Esophagus muscularis mucosa (tissue), 4 donors: ENCODE measurements at places on chromosomes 4 and X. TPM values are rescaled to one million over a fixed set of nuclear protein-coding genes. Genes with fewer than 3 reads are reported as not detected.

The CCNB3 gene
- 4.9 TPM for total RNA-seq

GRCh38 chr4:144589512-144589911 lies 56.4 kb upstream of the HHIP start:
- no peak overlapping the region for H3K27ac ChIP-seq
- no peak for DNase-seq
- H3K27me3 ChIP-seq: no peaks in the 10 kb centered on the region
- no peaks in the 10 kb centered on the region for H3K36me3 ChIP-seq
- peaks cover 9% of the 10 kb centered on the region for H3K4me1 ChIP-seq

- H3K27me3 ChIP-seq: no peaks in the 10 kb centered on the region
- H3K27ac ChIP-seq: no peak overlapping the region
- H3K4me3 ChIP-seq: no peak overlapping the region
- H3K36me3 ChIP-seq: no peaks in the 10 kb centered on the region
Observed at GRCh38 chrX:21715825-21716224, 42.1 kb downstream of the SMPX start.

DNA sequence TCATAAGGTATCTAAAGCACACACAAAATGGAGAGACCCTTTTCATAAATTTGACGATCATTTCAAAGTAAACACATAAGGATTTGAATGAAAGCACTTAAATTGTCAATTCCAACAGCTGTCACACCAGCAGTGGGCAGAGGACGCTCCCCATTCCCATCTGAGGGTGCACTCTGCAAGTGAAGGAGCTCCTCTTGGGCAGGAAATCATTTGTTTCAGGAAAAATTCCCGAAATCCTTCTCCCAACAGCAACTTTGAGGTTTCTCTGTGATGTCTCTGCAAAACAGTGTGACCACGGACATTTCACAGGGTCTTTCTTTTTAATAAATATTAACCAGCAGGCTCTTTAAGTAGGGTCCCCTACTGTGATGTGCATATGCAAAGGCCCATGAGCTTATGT lies 111.0 kb downstream of the EPHA5 start:
- H3K36me3 ChIP-seq: no peaks in the 10 kb centered on the region
- no peak overlapping the region for H3K4me3 ChIP-seq
- no peak overlapping the region for H3K27ac ChIP-seq

- no peak overlapping the region for H3K27ac ChIP-seq
- no peaks in the 10 kb centered on the region for H3K4me1 ChIP-seq
- H3K27me3 ChIP-seq: no peaks in the 10 kb centered on the region
- no peak overlapping the region for H3K4me3 ChIP-seq
Observed at GRCh38 chrX:115423086-115423485, 133.6 kb downstream of the LUZP4 start.
